ENCODE measurements at places on chromosomes 4 and X. TPM values are rescaled to one million over a fixed set of nuclear protein-coding genes. Genes with fewer than 3 reads are reported as not detected.

- DNase-seq = no peak
Observed at GRCh38 chr4:64001229-64001898, 407.9 kb downstream of the TECRL start.

- peak; percentile 75 for DNase-seq
Observed at GRCh38 chr4:101981756-101982155, 191.2 kb downstream of the BANK1 start.

DNA sequence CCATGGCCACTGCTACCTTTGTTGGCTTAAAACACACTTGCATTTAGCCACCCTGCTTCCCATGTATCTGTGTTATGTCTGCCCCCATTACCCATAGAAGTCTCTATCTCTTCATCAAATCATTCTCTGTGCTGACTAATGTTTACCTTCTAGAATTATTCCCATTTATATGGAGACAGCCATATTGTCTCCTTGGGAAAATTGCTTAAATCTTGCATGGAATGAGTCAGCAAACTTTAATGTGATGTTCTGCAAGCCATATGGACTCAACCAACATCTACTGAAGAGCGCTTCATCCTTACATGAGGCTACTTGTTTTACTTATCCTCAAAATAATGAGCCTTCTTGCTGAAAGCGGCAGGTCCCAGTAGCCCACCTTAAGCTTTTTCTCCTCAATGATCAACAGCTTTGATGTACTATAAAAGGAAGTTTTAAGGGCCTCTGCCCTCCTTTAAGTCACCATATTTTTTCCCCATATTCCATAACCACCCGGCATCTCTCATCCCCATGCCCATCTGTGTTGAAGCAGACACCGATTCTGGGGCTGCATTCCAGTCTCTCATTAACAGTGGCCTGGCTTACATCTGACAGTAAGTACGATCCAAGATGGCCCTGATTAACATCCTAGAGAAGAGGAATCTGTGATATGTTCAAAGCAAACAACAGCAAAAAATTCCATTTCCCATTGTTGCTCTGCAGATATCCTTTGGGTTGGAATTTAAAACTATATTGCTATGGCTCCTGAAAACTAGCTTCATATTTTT is 130.4 kb downstream of the ARHGAP6 start:
- DNase-seq = no peak

DNA sequence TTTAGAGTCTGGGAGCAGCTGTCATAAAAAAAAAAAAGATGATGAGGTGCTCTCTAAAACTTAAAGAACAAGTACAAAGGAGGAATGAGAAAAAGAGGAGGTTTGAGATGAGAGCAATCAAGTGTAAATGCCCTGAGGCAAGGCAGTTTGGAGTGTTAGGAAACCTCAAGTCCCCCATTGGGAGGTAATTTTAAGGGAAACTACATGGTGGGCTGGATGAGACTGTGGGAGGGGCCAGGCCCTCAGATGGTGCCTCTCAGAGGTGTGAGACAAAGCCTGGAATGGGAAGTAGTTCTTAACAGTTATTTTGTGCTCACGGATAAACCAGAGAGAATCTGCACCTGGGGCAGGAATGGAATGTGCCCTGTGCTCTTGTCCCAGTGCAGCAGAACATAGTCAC is 1.9 kb upstream of the MAGEB3 start:
- DNase-seq = no peak

The PRDM8 gene
- total RNA-seq = 26.6 TPM

The STK32B gene
- 7.3 TPM for total RNA-seq

Data from prostate gland (tissue), 2 donors.